Gastroesophageal sphincter (tissue), 4 donors: ENCODE measurements at places on chromosomes 11 and 22. TPM values are rescaled to one million over a fixed set of nuclear protein-coding genes. Genes with fewer than 3 reads are reported as not detected.

SAA4 gene
- total RNA-seq: 1.5 TPM

SPON1 gene
- total RNA-seq: 121 TPM

CARD16 gene
- 3.0 TPM for total RNA-seq

MYOD1 gene
- not detected for total RNA-seq

DLG2 gene
- total RNA-seq: 11.0 TPM

OR52H1 gene
- total RNA-seq: not detected

PRAME gene
- not detected for total RNA-seq

SDF2L1 gene
- total RNA-seq: 20.7 TPM

SLC17A6 gene
- not detected for total RNA-seq

NOX4 gene
- total RNA-seq: 5.4 TPM

LIN7C gene
- total RNA-seq: 56.2 TPM

C11orf86 gene
- total RNA-seq: not detected

MTFP1 gene
- total RNA-seq: 1.1 TPM

APOBEC3B gene
- not detected for total RNA-seq

TRPM5 gene
- total RNA-seq: not detected

GGT1 gene
- 5.0 TPM for total RNA-seq

TIMP3 gene
- 680 TPM for total RNA-seq

MPZL2 gene
- 12.9 TPM for total RNA-seq

POU2AF3 gene
- 3.8 TPM for total RNA-seq

P2RY6 gene
- total RNA-seq: 1.9 TPM

SMC1B gene
- not detected for total RNA-seq

ANO5 gene
- total RNA-seq: 25.5 TPM

CNTN5 gene
- total RNA-seq: not detected

BBOX1 gene
- total RNA-seq: 0.67 TPM

OR8H2 gene
- total RNA-seq: not detected

LINC01488 gene
- not detected for total RNA-seq

IPO7 gene
- total RNA-seq: 130 TPM

KLHL35 gene
- not detected for total RNA-seq

CDPF1 gene
- total RNA-seq: 17.4 TPM

OR51B2 gene
- 0.67 TPM for total RNA-seq

APOA5 gene
- not detected for total RNA-seq

GNB1L gene
- 8.7 TPM for total RNA-seq

OR4A16 gene
- total RNA-seq: not detected

ATM gene
- 42.7 TPM for total RNA-seq

OR8G5 gene
- not detected for total RNA-seq

RAG1 gene
- total RNA-seq: 0.92 TPM

EMID1 gene
- 0.31 TPM for total RNA-seq

FXYD6 gene
- 73.5 TPM for total RNA-seq

NXPE1 gene
- total RNA-seq: not detected

IGLL5 gene
- total RNA-seq: not detected

NCR3LG1 gene
- 2.7 TPM for total RNA-seq

MS4A6E gene
- total RNA-seq: not detected

AKIP1 gene
- 63.9 TPM for total RNA-seq

SHISAL1 gene
- total RNA-seq: 4.5 TPM
